Activated CD4-positive, CD25-positive, alpha-beta regulatory T cell treated with anti-CD3 and anti-CD28 coated beads, Interleukin-2, amount 50 U/mL, for 24 hours (primary cell): ENCODE measurements at places on chromosomes 16 and 17.
A peak's percentile ranks its signal among the peaks of the same experiment; 100 is the strongest.

DNA sequence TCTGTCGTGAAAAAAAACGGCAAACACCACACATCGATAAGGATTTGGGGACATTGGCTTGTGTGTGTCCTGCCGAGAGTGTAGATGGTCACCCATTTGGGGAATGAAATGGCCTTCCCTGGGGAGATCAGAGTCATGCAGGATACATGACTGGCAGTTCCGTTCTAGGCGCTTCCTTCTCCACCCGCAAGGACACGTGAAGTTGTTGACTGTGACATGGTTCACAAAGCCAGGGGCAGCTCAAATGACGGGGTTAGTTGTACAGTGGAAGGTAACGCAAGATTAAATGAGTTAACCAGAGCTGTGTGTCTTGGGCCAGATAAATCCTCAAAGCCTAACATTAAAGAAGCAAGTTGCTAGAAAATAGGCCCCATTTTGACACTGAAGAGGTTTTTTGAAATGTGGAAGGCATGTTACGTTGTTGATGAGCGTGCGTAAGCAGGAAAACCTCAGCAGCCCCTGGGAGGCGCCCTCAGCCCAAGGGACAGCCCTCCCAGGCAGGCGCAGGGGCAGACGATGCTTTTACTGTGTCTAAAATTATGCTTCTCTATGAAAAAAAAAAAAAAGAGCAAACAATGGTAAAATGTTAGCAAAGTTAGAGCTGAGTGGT, 35.9 kb upstream of the CHMP6 start:
- no peak for ATAC-seq

GRCh38 chr17:60749050-60749449, 71.4 kb downstream of the BCAS3 start:
- no peak for ATAC-seq

DNA sequence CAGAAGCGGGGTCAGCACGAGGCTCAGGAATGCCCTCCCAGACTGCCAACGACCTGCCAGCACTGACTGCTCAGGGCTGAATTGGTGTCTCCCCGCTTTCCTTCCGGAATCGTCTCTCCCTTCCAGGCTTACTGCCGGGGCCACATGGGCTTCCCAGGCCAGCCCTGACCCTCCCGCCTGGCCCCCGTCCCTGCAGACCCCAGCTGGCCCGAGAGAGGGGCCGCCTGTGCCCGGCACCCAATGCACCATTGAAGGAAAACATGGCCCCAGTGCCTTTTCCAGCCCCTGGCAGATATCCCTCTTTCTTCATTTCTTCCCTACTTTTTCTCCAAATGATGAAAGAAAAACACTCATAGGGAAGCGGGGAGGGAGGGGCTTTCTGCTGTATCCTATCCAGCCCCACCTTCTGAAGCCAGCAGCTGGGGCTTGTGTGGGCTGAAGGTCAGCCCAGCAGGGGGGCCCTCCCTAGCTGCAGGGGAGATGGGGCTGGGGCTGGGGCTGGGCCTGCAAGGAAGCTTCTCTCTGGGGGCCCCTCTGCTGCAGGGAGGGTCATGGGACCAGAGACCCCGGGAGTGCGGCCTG, 25.9 kb downstream of the ZNF469 start:
- ATAC-seq = no peak

DNA sequence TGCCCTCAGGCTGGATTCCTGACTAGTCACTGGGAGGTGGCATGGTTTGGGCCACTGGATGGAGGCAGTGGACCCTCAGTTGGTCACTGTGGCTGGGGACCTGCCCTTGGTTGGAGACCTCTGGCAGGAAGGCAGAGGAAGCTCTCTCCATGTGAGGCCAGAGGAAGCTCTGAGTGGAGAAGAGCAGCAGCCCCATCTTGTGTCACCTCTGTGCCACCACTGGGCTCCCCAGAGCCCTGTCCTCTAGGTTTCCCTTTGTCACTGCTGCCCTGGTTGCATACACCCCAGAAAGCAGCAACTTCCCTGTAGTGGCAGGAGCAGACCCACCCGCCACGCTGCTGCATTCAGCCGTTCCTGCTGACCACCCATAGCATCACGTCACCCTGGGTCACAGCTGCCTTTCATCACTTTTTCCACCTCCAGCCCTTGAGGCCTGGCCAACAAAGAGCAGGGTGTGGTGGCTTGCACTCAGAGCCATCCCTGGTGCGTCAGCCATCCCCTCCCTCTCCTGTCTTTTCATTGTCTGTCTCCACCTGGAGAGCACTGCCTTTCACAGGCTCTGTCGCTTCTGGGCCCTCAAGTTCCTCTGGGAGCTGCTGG, 11.9 kb downstream of the CTRL start:
- no peak for ATAC-seq

GRCh38 chr17:17019430-17019762, 22.9 kb upstream of the MPRIP start:
- ATAC-seq = no peak

GRCh38 chr17:60229188-60229802, 79.5 kb downstream of the CA4 start:
- no peak for ATAC-seq

- peak; percentile 62 for ATAC-seq
Measured at GRCh38 chr16:50313596-50314478, 47.5 kb downstream of the ADCY7 start.

DNA sequence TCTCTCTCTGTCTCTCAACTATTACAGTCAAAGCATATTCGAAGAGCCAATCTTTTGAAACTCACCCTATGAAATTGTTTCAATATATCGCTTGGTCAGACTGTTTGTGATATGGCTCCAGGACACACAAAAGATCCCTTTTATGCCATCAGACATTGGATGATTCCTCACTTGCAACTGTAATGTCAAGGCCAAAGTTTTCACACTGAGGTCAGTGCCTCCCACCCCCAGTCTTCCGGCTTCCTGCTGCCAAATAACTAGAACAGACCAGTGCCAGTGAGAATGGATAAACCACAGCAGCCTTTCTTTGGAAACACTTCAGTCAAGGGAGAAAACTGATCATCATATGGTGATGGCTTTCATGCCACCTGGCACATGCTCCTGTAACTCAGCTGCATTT, 321.9 kb upstream of the ZFHX3 start:
- no peak for ATAC-seq

DNA sequence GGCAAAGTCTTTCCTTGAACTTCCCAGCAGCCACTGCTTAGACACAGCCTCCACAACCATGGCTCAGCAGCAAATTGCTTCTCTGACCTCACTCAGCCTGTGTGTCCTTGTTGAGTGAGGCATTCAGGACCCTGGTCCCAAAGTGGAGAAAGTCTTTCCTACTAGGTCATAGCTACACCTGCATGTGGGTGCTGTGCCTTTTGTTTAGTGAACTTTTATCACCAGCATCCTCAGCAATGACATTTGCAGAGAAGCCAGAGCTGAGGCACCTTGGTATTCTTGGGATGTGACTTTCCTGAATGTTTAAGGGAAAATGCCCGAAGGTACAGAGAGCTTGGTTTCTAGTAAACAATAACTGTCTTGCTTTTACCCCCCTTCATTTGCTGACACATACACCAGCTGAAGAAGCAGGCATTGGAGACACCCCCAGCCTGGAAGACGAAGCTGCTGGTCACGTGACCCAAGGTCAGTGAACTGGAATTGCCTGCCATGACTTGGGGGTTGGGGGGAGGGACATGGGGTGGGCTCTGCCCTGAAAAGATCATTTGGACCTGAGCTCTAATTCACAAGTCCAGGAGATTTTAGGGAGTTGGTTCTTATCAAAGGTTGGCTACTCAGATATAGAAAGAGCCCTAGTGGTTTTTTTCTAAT, 20.9 kb upstream of the STH start:
- no peak for ATAC-seq

- ATAC-seq = no peak
Measured at GRCh38 chr17:5226940-5227878, 7.5 kb downstream of the SCIMP start.

DNA sequence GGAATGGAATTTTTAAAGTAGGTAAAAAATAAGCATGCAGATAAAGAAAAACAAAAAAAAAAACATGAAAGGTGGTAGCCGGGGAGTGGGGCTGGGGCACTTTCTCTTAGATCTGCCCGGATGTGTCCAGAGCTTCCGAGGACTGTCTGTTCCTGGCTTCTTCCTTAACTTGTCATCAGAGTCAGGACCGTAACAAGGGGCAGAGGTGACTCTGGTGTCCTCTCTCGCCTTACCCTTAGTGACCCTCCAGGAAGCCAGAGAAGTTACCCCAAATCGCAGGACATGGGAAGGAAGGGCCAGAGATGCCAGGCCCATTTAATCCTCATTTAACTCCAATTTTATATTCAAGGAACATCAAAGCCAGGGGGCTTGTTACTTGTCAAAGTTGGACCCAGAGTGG, 115.5 kb downstream of the ABCC6 start:
- ATAC-seq = no peak

DNA sequence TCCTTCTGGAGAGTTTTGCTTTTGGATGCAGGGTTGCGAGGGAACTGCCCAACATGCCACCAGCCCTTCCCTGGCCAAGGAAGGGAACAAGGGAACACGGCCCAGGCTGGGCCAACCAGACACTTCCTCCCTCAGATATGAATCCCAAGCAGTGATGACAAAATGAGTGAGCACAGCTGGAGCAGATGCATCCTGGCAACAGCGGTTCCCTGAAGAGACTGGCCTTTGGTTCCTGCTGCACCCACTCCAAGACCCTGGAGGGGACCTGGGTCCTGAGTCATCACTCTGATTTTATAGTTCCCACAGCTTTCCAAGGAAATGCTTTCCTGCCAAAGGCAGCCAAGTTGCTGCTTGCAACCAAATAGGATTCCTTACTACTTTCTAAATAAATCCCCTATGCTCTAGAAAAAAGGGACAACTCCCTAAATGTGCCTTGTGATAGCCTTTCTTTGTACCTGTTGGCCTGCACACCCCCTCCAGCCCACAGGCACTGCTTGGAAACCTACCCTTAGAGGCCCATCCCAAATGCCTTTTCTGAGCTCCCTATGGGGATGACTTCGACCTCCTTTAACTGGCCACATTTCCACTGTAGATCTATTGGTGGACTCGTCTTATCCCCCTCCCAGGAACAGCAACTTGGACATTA, 5.3 kb downstream of the ST3GAL2 start:
- no peak for ATAC-seq

- ATAC-seq = no peak
Measured at GRCh38 chr16:27286451-27286850, 17.9 kb upstream of the NSMCE1 start.

DNA sequence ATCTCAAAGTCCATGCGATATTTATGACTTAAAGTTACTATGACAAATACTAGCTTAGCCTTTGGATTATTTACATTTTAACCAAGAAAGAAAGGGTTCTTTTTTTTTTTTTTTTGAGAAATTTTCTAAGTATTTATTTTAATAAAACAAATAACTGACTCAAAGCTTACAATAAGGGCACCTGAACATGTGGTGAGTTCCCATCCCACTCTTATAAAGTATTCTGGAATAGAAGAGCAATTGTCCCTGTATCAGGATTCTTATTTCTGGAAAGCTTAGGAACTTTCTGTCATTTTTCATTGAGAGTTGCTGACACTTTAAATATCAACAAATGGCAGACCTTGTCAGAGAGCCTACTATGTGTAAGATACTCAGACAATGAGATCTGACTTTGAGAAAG, 686.1 kb upstream of the SOX9 start:
- no peak for ATAC-seq

- no peak for ATAC-seq
Measured at GRCh38 chr17:68674029-68674925, 73.1 kb upstream of the FAM20A start.

DNA sequence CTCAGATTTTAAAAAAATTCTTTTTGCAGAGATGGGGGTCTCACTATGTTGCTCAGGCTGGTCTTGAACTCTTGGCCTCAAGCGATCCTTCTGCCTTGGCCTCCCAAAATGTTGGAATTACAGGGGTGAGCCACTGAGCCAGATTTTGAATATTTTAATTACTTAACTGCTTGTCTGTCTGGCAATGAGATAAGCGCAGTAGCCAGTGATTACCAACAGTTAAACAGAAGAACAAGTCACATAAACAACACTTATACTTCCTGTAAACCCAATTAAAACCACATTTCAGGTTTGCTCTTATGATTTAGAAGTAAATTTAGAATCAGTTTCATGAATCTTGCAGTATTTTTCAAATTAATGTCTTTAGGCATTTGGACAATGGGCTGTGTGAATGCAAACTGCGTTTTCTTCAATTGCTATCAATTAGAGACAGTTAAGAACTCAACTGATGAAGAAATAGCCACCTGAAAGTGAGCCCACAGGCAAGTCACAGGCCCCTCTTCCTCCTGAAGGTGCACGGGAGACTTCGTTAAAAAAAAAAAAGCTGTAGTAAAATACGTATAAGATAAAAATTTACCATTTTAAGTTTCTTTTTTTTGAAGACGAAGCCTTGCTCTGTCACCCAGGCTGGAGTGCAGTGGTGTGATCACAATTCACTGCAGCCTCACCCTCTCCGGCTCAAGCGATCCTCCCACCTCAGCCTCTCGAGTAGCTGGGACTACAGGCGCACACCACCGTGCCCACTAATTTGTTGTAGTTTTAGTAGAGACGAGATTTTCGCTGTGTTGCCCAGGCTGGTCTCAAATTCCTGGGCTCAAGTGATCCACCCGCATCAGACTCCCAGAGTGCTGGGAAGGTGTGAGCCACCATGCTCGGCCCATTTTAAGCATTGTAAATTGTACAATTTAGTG, 73.0 kb downstream of the PITPNC1 start:
- no peak for ATAC-seq

- ATAC-seq = no peak
Measured at GRCh38 chr16:77435272-77435820, 512 bp upstream of the ADAMTS18 start.

- ATAC-seq = no peak
Measured at GRCh38 chr16:79185711-79186110, 414.8 kb downstream of the MAF start.

DNA sequence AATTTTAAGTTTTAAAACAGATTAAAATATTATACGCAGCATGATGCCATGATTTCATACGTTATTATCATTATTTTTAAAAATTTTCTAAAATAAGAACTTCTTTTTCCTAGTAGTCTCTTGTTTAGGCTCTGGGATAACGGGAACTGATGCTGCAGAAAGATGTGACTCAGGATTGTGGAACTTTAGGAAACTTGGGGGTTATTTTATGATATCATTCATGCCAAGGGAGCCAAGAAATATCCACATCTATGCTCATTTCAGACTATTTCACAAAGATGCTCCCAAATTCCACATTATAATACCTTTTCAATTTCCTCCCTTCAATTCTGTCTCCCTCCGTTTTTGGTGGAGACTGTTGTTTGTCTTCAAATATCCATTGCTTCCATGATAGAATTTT, 236.4 kb downstream of the HS3ST3A1 start:
- no peak for ATAC-seq

- ATAC-seq = no peak
Measured at GRCh38 chr17:48261297-48261880, 153.8 kb downstream of the SNX11 start.
